ENCODE measurements at places on chromosomes 12 and 14.
A peak's percentile ranks its signal among the peaks of the same experiment; 100 is the strongest.

DNA sequence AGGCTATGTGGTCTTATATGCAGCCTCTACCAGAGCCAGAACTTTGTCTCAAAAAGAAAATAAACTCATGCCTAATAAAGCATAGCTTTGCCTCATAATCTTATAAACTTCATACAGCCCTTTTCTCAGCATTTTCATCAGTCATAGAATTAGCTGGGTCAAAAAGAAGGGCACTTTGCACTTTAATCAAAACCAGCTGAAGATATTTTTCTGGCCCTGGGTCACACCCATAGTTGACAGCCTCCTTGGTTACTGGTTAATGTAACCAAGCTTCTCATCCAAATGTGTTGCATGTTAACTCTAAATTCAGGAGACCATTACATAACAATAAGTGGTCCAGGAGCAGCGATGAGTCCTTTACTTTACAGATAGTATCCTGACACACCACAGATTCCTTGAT is 558.2 kb downstream of the FLRT2 start:
- no peak for DNase-seq

GRCh38 chr14:95832012-95832411 is 44.6 kb upstream of the TUNAR start:
- peak; percentile 88 for DNase-seq

DNA sequence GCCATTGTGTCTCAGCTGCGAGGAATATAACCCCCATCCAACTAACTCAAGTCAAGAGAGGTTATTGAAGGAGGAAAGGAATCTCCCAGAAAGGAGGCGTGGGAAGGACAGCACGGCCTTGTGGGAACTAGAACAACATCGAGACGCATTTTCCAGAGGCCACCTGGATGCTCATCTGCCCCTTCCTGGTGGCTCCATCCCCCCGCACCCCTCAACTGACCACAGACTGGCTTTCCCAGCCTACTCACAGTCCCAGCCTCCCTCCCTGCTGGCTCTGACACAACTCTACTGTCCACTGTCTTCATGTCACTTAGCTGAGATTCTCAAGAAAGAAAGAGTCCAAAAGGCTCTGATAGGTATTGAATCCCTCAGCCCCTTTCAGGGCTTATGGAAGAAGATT is 66.0 kb upstream of the CLMN start:
- DNase-seq = no peak

DNA sequence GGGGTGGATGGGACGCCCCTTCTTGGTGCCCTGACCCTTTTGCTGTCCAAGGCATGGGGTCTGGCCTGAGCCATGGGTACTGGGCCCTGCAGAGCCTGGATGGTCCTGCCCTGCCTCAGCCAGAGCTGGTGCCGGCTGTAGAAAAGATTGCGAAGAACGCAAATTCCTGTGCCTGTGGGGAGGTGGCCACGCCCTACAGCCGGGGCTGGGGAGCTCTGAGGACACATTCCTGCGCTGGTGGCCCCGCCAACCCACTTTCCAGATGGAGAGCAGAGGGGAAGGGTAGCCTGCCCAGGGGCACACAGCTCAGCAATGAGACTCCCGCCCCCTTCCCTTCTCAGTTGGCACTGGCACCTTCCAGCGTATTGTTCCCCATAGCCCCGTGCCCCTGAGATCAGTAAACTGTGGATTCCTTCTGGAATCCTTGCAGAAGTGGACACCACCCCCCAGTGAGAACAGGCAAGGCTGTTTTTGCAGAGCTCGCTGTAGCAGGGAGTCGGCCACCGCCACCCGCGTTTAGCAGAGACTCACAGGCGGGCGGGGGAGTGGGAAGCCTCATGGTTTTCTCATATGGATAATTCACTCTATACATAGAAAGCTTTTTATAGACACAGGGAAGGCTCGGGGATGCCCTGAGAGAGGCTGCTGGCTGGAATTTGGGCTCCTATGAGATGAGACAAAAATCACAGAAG is 8.6 kb downstream of the INF2 start:
- DNase-seq = no peak

GRCh38 chr12:51753980-51754675 is 94.4 kb downstream of the FIGNL2 start:
- no peak for DNase-seq

DNA sequence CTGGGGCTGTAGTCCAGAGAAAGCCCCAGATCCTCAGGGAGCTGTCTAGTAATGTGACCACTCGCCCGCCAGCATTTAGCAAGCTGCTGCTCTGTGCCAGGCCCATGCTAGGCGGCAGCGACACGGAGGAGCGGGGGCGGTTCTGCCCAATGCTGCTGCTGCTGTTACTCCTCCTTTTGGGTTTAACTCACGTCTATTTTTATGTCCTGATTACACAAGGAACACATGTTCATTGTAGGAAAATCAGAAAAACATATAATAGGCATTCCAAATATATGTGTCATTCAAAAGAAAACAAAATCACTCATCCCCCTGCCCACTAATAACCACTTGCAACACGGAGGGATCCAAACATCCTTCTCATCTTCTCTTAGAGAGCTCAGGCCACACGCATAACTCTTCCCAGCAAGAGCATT is 30.4 kb downstream of the CCDC92 start:
- DNase-seq = no peak

DNA sequence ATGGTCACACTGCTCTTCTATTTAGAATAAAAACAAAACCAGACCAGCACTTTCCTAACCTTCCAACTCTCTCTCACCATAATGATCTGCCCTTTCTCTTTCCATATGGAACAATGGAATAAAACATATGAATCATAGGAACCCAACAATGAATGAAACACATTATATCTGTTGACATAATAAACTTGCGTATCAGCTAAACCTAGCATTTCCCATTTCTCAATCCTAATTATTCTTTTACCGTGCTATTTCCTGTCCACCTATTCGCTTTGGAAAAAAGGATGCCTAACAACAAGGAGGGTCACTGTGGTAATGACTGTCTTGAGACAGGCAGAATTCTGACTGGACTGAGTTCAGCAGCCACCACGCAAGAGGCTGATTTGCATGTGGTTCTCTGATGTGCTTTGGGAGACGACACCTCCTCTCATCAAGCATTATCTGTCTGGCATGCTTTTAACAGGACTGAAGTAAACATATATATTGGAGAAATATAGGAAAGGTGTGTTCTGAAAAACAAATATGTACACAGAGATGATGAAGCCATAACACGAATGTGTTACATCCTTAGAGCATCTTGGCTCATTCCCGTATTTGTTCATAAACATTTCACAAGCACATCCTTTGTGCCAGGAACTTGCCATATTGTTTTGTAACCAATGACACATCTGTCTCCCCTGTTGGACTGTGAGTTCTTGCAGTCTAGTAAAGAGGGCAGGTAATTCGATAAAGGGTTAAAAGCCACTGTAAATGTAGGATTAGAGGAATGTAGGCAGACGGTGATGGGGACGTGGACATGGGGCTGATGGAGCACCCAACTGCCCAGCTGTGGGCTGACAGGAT is 87.7 kb downstream of the PTPRB start:
- DNase-seq = no peak

DNA sequence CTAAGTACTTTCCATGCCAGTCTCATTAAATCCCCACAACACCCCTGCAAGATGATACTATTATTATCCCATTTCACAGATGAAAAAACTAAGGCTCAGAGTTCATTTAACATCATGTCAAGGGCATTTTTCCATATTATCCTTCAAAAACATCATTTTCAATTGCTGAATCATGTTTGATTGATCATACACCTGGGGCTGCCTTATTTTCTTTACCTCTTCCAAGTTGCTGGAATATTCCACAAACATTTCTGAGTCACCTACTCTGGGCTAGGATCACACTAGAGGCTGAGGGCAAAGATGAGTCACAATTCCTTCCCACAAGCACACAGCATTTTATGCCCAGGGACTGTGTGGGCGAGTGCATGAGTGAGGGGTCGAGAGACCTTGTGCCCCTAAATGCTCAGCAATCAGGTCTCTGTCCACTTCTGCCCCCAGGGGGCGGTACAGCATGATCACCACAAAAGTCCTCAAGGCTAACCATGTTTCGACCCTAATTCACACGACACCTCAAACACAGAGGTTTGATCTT is 14.1 kb upstream of the TMEM119 start:
- DNase-seq = no peak

- DNase-seq = no peak
Observed at GRCh38 chr14:87998482-87998881, 5.5 kb upstream of the GALC start.

GRCh38 chr12:1842905-1843640 is 22.7 kb downstream of the LRTM2 start:
- DNase-seq = no peak

DNA sequence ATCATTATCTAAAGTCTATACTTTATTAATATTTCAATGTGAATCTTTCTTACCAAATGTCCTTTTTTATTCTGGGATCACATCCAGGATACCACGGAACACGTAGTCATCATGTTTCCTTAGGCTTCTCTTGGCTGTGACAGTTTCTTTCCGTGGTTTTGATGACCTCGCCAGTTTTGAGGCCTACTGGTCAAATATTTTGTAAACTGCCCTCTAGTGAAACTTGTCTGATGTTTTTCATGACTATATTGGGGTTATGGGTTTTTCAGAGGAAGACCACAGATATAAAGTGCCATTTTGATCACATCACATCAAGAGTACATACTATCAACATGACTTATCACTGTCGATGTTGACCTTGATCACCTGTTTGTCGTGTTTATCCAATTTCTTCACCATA is 14.1 kb upstream of the SERPINA6 start:
- no peak for DNase-seq

GRCh38 chr12:26198742-26199141 is 3.4 kb downstream of the SSPN start:
- no peak for DNase-seq

GRCh38 chr12:108691998-108692808 is 39.1 kb downstream of the CORO1C start:
- no peak for DNase-seq

DNA sequence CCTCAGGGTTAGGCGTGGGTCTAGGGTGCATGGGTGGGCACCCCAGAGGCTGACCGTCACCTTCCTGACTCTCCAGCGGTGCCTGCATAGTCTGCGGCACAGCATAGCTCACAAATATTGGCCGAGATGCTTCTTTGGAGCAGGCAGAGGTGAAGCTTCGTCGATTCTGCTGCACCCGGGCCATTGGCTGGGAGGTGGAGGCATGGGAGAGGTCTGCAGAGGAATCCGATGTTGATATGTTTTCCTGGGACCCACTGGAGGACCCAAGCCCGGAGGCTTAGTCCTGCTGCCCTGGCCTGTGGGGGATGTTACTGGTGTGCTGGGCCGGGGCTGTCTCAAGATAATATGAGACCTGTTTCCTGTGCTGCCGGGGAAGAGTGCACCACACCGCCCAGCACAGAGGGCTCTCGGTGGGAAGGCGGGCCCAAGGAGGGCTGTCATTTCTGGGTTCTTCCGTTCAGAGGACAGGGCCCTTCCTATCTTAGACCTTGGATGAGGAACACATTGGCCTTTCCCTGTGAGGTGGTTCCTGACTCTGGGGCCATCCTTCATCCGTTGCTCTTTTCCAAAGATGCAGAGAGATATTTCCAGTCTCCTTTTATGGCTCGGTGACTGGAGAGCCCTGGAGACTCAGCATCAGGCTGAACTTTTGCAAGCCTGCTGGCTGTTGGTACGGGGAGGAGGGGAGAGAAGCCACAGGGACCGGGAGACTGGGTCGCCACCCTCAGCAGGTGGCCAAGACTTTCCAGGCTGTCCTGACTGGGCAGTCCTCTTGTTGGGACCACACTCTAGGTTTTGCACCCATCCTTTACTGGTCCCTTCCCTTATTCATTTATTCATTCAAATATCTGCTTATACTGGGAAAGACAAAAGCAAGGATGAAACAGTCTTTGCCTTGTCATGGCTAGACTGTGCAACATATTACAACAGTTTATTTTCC is 143.5 kb downstream of the TSPAN9 start:
- no peak for DNase-seq

GRCh38 chr12:113465808-113466453 is 5.7 kb downstream of the LHX5 start:
- no peak for DNase-seq

DNA sequence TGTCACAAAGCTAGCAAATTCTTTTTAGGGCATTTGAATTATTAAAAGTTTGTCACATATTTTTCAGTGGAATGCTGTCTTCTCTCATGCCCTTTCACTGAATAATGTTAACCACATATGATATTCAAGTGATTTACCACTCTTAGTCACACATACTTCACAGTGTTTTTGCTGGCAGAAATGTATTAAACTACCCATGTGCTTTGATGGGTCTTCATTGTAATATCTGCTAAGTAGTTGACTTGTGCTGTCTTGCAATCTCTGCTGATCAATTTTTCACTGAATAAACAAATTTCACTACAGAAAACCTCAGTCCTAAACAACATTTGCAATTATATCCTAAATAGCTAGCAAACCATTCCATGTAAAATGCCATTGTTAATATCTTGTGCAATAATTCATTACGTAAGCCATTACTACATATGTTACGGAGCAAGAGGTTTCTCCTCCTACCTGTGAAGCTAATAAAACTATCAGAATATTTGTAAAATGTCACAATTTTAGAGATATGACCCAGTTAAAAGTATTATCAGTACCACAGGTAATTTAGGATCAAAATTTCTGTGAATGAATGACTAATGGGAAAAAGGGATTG is 64.6 kb upstream of the LMO3 start:
- no peak for DNase-seq

- DNase-seq = no peak
Observed at GRCh38 chr12:105226219-105226618, 9.8 kb downstream of the APPL2 start.

GRCh38 chr12:110266980-110267620 is 13.9 kb upstream of the ATP2A2 start:
- no peak for DNase-seq

GRCh38 chr14:64812412-64812811 is 67.3 kb downstream of the SPTB start:
- DNase-seq = no peak

- DNase-seq = no peak
Observed at GRCh38 chr14:59320763-59321625, 132.5 kb downstream of the DAAM1 start.

DNA sequence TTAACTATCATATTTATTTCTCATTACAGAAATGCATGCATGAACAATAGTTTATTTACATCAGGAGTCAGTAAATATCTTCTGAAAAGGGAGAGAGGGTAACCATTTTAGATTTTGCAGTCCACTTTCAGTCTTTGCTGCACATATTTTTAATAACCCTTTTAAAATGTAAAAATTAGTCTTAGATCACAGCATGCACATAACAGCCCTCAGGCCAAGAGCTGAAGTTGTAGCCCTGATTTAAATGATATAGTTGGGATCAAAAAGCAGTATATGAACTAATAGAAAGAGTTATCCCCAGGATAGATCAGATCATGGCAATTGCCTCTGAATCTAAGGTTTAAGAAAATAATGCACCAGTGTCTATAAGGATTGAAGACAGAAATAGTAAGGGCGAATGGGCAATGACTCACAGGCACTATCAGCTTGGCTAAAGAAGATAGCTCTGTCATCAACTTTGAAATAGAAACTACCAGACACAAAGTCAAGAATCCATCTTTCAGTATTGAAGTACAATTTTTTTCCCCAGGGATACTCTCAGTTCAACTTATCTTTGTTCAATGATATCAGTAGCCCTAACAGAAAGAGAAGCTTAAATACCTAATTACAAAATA is 13.1 kb upstream of the CLEC7A start:
- DNase-seq = no peak

GRCh38 chr14:68426661-68427549 is 366.0 kb downstream of the ZFP36L1 start:
- DNase-seq = no peak

- no peak for DNase-seq
Observed at GRCh38 chr12:49665384-49665783, 41.8 kb downstream of the FMNL3 start.

- DNase-seq = no peak
Observed at GRCh38 chr12:101459642-101460346, 15.3 kb upstream of the SPIC start.

All from esophagus muscularis mucosa (tissue), 4 donors.